Fibroblast of lung (primary cell): ENCODE measurements at places on chromosomes 4 and X. TPM values are rescaled to one million over a fixed set of nuclear protein-coding genes. Genes with fewer than 3 reads are reported as not detected.

HSFX4 gene
- total RNA-seq, result not detected in 2 replicates

TLR1 gene
- total RNA-seq, result 1.3 and 1.7 TPM in 2 replicates

GRCh38 chr4:107736924-107737448 lies 17.0 kb upstream of the PAPSS1 start:
- H3K4me3 ChIP-seq, result no peak overlapping the region
- H3K27me3 ChIP-seq, result no peaks in the 10 kb centered on the region
- no peaks in the 10 kb centered on the region for H3K36me3 ChIP-seq
- peaks cover 4% of the 10 kb centered on the region for H3K4me1 ChIP-seq

- H3K4me1 ChIP-seq, result no peaks in the 10 kb centered on the region
- H3K4me3 ChIP-seq, result no peak overlapping the region
- no peaks in the 10 kb centered on the region for H3K36me3 ChIP-seq
- H3K27ac ChIP-seq, result no peak overlapping the region
- H3K27me3 ChIP-seq, result peaks cover 3% of the 10 kb centered on the region
Measured at GRCh38 chr4:99817309-99817890, 773 bp downstream of the DAPP1 start.

- no peaks in the 10 kb centered on the region for H3K36me3 ChIP-seq
- H3K27ac ChIP-seq, result no peak overlapping the region
- no peaks in the 10 kb centered on the region for H3K4me1 ChIP-seq
- no peak for DNase-seq
- H3K27me3 ChIP-seq, result no peaks in the 10 kb centered on the region
- no peak overlapping the region for H3K4me3 ChIP-seq
Measured at GRCh38 chr4:144656850-144657249, 10.9 kb downstream of the HHIP start.

DNA sequence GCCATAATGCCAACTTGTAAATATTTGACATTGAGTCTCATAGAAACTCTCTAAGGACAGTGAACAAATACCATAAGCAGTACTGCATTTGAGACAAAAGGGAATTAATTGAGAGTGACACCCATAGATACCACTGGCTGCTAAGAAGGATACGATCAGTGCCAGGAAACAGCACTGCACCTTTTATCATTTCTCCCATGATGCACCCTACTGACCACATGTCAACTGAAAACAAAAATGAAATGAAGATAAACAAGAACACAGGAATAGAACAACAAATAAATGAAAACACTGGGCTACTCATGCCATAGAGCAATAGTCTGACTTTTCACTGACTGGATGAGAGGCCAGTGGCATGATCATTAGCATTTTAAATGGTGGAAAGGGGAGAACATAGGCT lies 270.8 kb downstream of the MAPK10 start:
- H3K4me1 ChIP-seq, result no peaks in the 10 kb centered on the region
- no peaks in the 10 kb centered on the region for H3K27me3 ChIP-seq
- no peaks in the 10 kb centered on the region for H3K36me3 ChIP-seq
- DNase-seq, result no peak

GRCh38 chr4:77593101-77593500 lies 12.5 kb upstream of the CXCL13 start:
- H3K27ac ChIP-seq, result no peak overlapping the region
- H3K4me1 ChIP-seq, result no peaks in the 10 kb centered on the region
- no peak overlapping the region for H3K4me3 ChIP-seq
- DNase-seq, result peak; percentile 33
- no peaks in the 10 kb centered on the region for H3K27me3 ChIP-seq
- no peaks in the 10 kb centered on the region for H3K36me3 ChIP-seq
